ENCODE measurements at places on chromosomes 2 and 18. TPM values are rescaled to one million over a fixed set of nuclear protein-coding genes. Genes with fewer than 3 reads are reported as not detected.

DNA sequence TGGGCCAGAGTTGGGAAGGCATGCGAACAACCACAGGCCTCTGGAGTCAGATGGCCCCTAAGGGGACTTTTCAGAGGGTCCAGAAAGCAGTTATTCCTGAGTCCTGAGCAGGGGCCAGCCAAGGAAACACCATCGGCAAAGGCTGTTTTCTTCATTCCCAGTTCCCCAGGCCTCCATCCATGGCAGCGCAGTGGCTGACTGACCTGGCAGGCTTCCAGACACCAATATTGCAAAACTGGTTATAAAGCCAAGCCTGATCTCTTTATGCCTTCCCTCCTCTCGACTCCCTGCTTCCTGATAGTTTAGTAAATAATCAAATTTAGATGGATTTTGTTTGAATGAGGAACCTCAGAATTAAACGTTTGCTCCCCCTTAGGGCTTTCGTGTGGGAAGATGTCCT is 133.4 kb upstream of the ITGA6 start:
- H3K36me3 ChIP-seq: no peaks in the 10 kb centered on the region
- H3K27ac ChIP-seq: no peak overlapping the region
- no peak for DNase-seq
- peaks cover 26% of the 10 kb centered on the region for H3K4me1 ChIP-seq

GRCh38 chr2:113228991-113229716 is 49.6 kb downstream of the PAX8 start:
- H3K4me3 ChIP-seq: no peak overlapping the region
- H3K36me3 ChIP-seq: no peaks in the 10 kb centered on the region
- no peaks in the 10 kb centered on the region for H3K27me3 ChIP-seq
- H3K27ac ChIP-seq: no peak overlapping the region
- peak; percentile 24 for DNase-seq
- peaks cover 8% of the 10 kb centered on the region for H3K4me1 ChIP-seq

Gene COLEC11
- total RNA-seq: 0.43 TPM

- H3K27ac ChIP-seq: no peak overlapping the region
- H3K4me1 ChIP-seq: peaks cover 26% of the 10 kb centered on the region
- no peaks in the 10 kb centered on the region for H3K36me3 ChIP-seq
- no peaks in the 10 kb centered on the region for H3K27me3 ChIP-seq
Observed at GRCh38 chr2:55168221-55169154, 63.6 kb downstream of the CLHC1 start.

GRCh38 chr2:144402251-144402650 is 117.7 kb downstream of the ZEB2 start:
- H3K27me3 ChIP-seq: no peaks in the 10 kb centered on the region
- H3K4me3 ChIP-seq: no peak overlapping the region
- H3K27ac ChIP-seq: no peak overlapping the region
- H3K36me3 ChIP-seq: no peaks in the 10 kb centered on the region

- H3K27ac ChIP-seq: no peak overlapping the region
- peaks cover 14% of the 10 kb centered on the region for H3K4me1 ChIP-seq
- no peak for DNase-seq
- no peak overlapping the region for H3K4me3 ChIP-seq
Observed at GRCh38 chr18:51617572-51618260, 420.2 kb upstream of the MEX3C start.

Gene CD302
- total RNA-seq: 2.4 TPM

Gene TM4SF20
- not detected for total RNA-seq

DNA sequence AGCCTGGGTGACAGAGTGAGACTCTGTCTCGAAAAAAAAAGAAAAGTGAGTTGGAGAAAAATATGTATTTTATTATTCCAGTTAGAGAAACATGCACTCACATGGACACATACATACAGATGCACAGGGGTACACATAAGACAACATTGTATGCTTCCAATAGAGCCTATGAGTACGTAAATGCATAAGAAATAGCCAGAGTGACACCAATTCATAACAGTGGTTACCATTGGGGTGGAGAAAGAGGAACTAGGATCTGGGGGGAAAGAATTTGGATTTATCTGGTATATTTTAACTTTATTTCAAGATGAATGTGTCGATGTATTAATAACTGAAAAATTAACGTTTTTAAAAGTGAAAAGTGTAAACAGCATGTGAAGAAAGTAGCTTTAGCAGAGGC is 16.1 kb downstream of the IL36A start:
- H3K27me3 ChIP-seq: no peaks in the 10 kb centered on the region
- no peak for DNase-seq
- H3K4me1 ChIP-seq: no peaks in the 10 kb centered on the region
- no peaks in the 10 kb centered on the region for H3K36me3 ChIP-seq
- H3K27ac ChIP-seq: no peak overlapping the region

Gene FAP
- total RNA-seq: not detected

DNA sequence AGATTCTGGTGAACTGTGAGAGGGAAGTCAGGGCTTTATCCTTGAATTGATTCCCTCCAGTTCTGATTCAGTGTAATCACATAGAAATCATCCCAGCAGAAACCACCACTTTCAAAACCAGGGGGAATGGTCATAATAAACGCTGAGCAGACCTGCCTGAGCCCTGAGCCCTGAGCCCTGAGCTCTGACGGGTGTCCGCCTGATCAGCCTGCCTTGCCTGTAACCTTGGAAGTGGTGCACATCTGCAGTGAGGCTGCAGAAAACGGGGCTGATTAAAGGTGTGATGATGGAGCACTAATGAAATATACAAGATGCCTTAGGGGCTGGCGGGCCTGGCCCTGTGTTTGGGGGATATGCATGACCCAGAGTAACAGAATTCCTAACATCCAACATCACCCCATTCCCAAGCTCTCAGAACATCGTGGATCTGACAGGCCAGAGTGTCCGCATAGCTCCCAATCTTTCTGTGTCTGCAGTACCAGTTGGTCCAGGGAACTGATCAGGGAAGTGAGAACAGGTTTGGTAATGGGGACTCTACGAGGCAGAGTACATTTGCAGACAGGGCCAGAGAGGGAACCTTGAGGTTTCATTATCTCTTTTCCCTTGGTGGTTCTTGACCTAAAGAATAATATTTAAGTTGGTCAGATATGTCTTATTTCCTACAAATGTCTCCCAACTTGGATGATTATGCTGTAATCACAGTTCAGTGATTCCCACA is 37.8 kb downstream of the KCTD18 start:
- DNase-seq: no peak
- H3K4me1 ChIP-seq: no peaks in the 10 kb centered on the region
- H3K27ac ChIP-seq: no peak overlapping the region

Gene SP9
- 0.49 TPM for total RNA-seq

Gene GAL3ST2
- 1.5 TPM for total RNA-seq

DNA sequence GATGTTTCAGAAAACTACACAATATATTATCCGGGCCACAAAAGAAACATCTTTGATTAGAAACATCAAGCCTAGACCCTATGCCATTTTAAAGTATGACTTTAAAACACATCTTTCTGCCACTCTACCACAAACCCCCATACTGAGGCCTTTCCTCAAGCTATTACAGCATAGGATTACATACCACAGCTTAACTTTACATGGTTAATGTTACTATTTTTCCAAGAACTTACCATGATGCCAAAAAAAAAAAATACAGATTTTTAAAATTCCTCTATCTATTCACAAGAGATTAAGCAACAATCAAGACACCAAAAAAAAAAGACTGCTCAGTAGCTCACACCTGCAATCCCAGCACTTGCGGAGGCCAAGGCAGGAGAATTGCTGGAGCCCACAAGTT is 9.0 kb downstream of the NCKAP1 start:
- DNase-seq: no peak
- H3K27ac ChIP-seq: no peak overlapping the region
- H3K4me1 ChIP-seq: peaks cover 42% of the 10 kb centered on the region
- no peaks in the 10 kb centered on the region for H3K36me3 ChIP-seq
- H3K27me3 ChIP-seq: no peaks in the 10 kb centered on the region

Gene CHRND
- total RNA-seq: not detected

Gene TDRD15
- total RNA-seq: 0.07 TPM

DNA sequence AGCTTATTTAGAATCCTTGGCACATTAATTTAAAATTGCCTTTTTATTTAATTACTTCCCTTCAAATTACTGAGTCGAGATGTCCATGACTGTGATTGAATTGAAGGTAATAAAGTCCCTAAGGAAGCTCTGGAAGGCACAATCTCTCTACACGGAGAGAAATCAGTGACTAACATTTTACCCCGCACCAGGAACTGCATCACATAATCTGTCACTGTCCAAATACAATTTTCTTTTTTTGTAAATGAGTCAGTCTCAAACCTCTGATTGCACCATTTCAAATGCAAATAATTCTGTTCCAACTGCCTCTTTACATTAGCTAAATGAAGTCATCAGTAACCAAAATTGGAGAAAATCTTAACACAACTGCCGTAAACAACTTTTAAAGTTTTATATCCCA is 311.9 kb downstream of the CCDC178 start:
- no peak for DNase-seq
- no peaks in the 10 kb centered on the region for H3K36me3 ChIP-seq
- H3K27ac ChIP-seq: no peak overlapping the region
- H3K4me3 ChIP-seq: no peak overlapping the region
- no peaks in the 10 kb centered on the region for H3K4me1 ChIP-seq
- no peaks in the 10 kb centered on the region for H3K27me3 ChIP-seq

DNA sequence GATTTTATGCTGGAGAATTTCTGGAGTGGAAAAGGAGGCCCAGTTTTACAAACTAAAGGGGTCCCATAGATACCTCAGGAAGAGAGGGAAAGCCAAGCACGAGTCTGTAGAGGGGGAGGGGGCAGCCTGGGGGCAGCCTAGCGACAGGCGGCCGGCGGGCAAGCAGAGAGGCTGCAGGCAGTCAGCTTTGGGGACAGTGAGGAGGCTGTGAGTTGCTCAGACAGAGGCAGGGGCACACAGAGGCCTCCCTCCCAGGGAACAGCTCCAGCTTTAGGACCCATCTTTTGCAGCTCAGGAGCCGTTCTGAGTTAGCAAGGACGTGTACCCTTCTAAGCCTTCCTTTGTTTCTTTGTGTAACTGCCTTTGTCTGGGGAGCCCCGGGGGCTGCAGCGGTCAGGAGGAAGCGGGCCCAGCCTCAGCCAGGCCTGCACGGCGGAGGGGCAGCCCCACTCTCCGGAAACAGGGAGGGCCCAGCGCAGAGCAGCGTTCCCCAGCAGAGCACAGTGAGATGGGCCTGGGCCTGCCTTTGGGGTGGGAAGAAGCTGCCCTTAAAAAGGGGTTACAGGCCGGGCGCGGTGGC is 41.1 kb upstream of the RALBP1 start:
- peak; percentile 24 for DNase-seq
- H3K36me3 ChIP-seq: peaks cover 3% of the 10 kb centered on the region
- H3K27me3 ChIP-seq: no peaks in the 10 kb centered on the region
- H3K27ac ChIP-seq: no peak overlapping the region
- 0 out of 2 replicates have a peak, but pooled peaks cover 8% of the 10 kb centered on the region for H3K4me1 ChIP-seq
- H3K4me3 ChIP-seq: no peak overlapping the region

GRCh38 chr2:120448961-120449810 is 103.2 kb downstream of the INHBB start:
- DNase-seq: no peak
- H3K36me3 ChIP-seq: no peaks in the 10 kb centered on the region
- H3K4me1 ChIP-seq: no peaks in the 10 kb centered on the region

Gene MC5R
- not detected for total RNA-seq

GRCh38 chr2:180716186-180717180 is 263.9 kb upstream of the UBE2E3 start:
- H3K4me3 ChIP-seq: no peak overlapping the region
- no peaks in the 10 kb centered on the region for H3K36me3 ChIP-seq
- H3K27me3 ChIP-seq: no peaks in the 10 kb centered on the region
- H3K27ac ChIP-seq: no peak overlapping the region
- H3K4me1 ChIP-seq: no peaks in the 10 kb centered on the region

- H3K36me3 ChIP-seq: no peaks in the 10 kb centered on the region
- DNase-seq: no peak
- H3K27me3 ChIP-seq: no peaks in the 10 kb centered on the region
Observed at GRCh38 chr2:143823296-143823695, 694.1 kb downstream of the ARHGAP15 start.

- DNase-seq: no peak
- H3K36me3 ChIP-seq: no peaks in the 10 kb centered on the region
- no peaks in the 10 kb centered on the region for H3K4me1 ChIP-seq
- H3K4me3 ChIP-seq: no peak overlapping the region
- no peak overlapping the region for H3K27ac ChIP-seq
Observed at GRCh38 chr18:9753846-9754245, 45.7 kb downstream of the RAB31 start.

- no peaks in the 10 kb centered on the region for H3K36me3 ChIP-seq
- no peak overlapping the region for H3K4me3 ChIP-seq
- no peak for DNase-seq
- H3K27ac ChIP-seq: no peak overlapping the region
- peaks cover 19% of the 10 kb centered on the region for H3K4me1 ChIP-seq
Observed at GRCh38 chr2:56380861-56381260, 197.1 kb downstream of the CCDC85A start.

GRCh38 chr2:149824136-149824535 is 236.6 kb upstream of the MMADHC start:
- no peak overlapping the region for H3K27ac ChIP-seq
- no peak for DNase-seq
- H3K36me3 ChIP-seq: no peaks in the 10 kb centered on the region
- H3K4me1 ChIP-seq: peaks cover 21% of the 10 kb centered on the region

Gene CNGA3
- total RNA-seq: not detected

Data from GM23338 (cell line).